GM04503 (cell line): ENCODE measurements at places on chromosomes 2 and 18.

DNA sequence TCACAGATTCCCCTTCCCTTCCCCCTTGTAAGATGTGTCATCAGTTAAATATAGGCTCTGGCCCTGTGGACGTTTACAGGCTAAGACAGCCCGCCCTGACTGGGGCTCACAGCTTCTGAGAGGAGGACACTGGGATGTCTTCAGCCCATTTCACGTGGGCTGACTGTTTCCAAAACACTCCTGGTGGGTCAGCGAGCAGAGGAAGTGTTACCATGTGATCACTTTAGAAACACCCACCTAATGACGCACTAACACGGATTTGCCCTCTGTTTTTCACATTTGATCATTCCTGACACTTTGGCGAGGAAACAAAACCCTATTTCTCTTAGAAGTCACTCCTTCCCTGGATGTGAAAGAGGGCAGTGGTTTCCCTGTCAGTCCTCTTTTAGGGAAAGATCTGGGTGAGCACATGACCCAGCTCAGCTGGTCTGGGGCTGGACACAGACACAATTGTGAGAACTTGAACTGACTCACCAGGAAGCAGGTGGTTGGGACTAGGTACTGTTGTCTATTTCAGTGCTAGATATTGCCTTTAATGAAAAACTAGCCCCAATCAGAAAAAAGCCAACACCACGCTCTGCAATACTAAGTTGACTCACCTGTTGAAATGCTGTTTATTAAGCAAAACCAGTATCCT, 38.8 kb downstream of the BMP10 start:
- no peak for DNase-seq

DNA sequence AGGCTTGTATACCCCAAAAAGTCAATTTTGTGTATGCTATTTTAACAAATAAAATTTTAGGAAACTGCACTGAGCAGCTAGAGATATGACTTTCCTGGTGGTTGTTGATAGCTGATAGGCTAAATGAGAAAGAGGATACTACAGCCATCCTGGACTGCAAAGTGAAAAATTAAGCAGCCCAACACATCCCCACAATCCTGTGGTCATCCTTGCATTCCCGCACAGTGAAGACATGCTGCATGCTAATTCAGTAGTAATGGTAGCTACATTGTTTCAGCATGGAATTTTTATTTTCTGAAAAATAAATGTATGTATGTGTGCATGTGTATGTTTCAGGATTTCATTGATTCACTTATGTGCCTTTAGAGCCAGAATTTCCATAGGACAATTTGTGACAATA, 124.2 kb upstream of the CCDC68 start:
- no peak for DNase-seq

- no peak for DNase-seq
Observed at GRCh38 chr2:234960175-234961088, 8.6 kb downstream of the SH3BP4 start.

- peak; percentile 21 for DNase-seq
Observed at GRCh38 chr2:217790681-217791392, 212.0 kb downstream of the TNS1 start.

DNA sequence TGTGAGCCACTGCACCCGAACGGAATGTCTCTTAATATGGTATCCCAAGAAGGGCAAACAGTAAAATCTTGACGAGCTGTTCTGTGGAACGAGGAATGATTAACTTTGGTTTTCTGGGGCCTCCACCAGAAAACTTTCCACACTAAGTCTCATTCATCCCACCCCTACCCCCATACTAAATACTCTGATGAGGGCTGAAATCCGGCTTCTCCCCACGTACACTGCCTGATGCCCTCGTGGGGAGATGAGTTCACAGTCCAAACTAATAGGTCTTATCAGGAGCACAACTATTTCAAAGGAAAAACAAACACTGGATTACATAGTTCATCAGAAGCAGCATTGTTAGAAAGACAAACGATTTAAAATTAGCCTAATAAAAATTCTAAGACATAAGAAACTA, 49.2 kb upstream of the TCF4 start:
- DNase-seq, result no peak

DNA sequence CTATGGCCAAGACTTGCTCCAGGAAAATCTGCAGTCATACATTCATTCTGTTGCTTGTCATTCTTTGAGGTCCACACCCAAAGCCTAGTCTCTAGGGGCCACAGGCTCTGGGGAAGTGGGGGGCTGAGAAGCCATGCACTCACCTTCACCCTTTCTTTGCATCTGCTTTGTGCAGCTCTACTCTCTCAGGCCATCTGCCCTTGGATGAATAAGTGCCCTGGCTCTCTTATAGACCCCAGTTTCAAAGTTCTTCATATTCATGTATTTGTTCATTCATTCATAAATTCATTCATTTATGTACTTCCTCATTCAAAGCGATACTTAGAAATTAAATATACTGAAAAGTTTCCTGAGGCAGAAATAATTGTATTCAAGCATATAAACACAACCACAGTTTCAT, 130.3 kb upstream of the FAM98A start:
- DNase-seq, result no peak

DNA sequence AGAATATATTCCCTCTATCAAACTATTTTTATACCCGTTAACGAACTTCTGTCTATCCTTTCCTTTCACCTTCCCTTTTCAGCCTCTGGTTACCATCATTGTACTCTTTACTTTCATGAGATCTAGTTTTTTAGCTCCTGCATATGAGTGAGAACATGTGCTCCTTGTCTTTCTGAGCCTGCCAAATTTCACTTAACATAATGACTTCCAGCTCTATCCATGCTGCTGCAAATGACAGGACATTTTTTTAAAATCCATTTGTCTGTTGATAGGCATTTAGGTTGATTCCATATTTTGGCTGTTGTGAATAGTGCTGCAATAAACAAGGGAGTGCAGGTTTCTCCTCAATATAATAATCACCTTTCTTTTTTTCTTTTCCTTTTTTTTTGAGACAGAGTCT, 8.2 kb upstream of the CCDC195 start:
- no peak for DNase-seq

GRCh38 chr2:231987124-231987727, 25.7 kb downstream of the DIS3L2 start:
- DNase-seq, result peak; percentile 27

- DNase-seq, result no peak
Observed at GRCh38 chr2:238108423-238109183, 8.5 kb downstream of the ESPNL start.

GRCh38 chr2:172864182-172864581, 128.5 kb downstream of the RAPGEF4 start:
- no peak for DNase-seq

DNA sequence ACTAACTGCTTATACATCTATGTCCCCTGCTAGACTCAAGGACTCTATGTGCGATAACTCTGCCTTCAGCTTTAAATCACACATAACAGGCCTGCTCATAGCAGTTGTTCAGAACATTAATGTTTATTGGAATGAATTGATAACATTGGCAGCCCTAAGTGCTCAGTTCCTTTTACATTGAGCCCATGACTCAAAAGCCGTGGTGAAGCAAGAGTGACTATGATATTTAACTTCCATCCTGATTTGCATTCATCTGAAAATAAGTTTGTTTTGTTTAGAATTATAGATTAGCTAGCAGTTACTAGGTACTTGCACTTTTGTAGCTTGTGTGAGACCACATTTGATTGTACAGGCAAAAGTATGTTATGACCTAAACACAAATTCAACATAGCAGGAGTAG, 14.3 kb downstream of the SERPINB10 start:
- DNase-seq, result no peak

DNA sequence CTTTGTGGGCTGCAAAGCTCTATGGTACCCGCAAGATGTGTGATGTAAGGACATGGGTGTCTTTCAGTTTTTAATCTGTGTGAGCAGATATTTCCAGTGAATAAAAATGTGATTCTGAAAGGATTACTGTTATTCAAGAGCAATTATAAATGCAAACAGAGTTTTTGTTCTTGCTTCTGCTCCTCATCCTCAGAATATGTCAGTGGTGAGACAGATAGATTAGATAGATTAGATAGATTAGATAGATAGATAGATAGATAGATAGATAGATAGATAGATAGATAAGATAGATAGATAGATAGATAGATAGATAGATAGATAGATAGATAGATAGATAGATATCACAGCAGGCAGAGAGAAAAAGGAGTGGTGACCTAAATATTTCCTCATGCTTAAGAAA, 142.6 kb downstream of the RTN4 start:
- DNase-seq, result no peak

DNA sequence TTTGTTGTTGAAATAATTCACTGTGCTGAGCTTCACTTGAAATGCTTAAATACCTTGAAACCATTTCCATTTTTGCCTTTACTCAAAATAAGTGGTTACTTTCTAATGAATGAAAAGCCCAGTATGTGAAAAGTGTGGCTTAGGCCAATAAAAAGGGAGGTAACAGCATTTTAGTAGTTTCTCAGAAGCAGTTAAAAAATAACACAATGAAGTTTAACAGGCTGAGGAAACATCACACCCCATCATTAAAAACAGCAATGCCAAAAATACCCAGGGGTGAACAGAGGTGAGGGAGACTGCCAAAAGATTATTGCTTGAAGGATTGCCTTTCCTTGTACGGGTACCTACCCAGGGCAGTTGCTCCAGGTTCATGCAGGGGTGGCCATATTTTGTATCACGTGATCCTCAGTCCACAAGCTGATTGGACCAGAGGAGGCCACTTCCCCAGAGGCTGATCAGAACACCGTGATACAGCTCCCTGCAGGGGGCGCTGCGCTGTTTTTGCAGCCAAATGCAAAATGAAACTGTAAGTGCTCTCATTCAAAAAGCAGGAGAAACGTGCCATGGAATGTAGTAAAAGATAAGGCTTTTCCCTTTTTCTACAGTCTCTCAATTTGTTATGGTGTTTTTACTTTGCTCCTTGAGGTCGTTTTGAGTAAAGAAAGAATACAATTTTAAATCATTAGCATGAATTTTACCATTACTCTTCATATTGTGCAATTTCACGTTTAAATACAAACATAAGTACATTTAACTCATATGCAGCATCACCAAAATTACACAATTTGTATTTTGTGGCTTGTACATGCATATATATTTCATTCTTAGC, 70.2 kb upstream of the SH3BP4 start:
- DNase-seq, result peak; percentile 47
